Natural killer cell (primary cell): ENCODE measurements at places on chromosomes 2 and 18. TPM values are rescaled to one million over a fixed set of nuclear protein-coding genes. Genes with fewer than 3 reads are reported as not detected.

DNA sequence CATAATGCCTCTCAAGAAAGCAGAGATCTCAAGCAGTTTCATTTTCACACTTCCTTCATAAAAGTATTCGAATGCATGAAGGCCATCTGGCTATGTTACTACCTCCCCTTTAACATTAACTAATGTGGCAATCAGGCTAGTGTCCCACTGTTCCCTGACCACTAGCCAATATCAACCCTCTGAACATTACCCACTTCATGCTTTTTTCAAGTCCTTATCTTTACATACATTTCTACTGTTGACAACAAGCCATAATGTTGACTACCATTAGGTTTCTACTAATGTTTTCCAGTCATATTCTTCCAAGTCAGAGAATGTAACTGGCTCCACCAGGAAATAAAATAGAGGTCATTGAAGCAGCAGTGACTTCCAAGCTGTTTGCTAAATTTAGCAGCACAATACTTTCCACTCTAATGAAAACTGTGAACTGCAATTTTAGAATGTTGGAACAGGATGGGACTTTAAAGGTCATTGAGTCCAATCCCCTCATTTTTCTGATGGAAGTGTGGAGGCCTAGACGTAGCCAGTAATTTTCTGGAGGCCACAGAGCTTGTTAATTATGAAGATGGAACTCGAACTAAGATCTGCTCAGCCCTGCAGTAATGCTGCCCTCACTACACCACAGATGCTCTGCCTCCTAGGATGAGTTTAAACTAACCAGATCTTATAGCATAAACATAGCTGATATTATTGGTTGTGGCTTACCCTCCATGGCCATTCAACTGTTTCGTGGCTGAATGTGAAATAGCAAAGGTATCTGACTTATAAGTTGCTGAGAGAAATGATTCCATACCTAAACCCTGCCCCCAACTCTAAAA is 630 bp upstream of the PPP1R1C start:
- no peaks in the 10 kb centered on the region for H3K4me1 ChIP-seq
- DNase-seq, result no peak
- no peaks in the 10 kb centered on the region for H3K36me3 ChIP-seq
- H3K27me3 ChIP-seq, result no peaks in the 10 kb centered on the region
- no peak overlapping the region for H3K27ac ChIP-seq

GRCh38 chr2:71528749-71529148 is 75.4 kb downstream of the DYSF start:
- no peak for DNase-seq
- no peak overlapping the region for H3K4me3 ChIP-seq
- no peaks in the 10 kb centered on the region for H3K36me3 ChIP-seq
- no peaks in the 10 kb centered on the region for H3K4me1 ChIP-seq
- H3K27ac ChIP-seq, result no peak overlapping the region

The MSTN gene
- not detected for total RNA-seq

DNA sequence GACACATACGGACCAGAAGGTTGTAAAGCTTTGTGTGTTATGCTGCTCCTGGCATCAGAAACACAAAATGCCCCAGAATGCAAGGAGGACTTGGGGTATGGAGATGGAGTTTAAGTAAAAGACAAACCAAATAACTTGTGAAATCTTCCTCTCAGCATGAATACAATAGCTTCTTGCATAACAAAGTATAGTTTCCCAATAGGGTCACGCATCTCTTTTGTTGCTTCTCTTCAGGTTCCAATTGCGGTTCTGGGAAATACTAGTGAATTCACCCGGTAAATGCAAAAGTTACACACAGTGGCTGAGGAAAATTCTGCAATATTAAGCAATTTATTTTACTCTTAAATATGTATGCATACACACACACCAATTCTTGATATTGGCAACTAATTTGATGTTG is 339.2 kb upstream of the EPHA4 start:
- H3K4me1 ChIP-seq, result no peaks in the 10 kb centered on the region
- H3K27ac ChIP-seq, result no peak overlapping the region
- no peak for DNase-seq

The STPG4 gene
- total RNA-seq, result 0.21 TPM

- no peak for DNase-seq
- H3K27me3 ChIP-seq, result no peaks in the 10 kb centered on the region
- H3K27ac ChIP-seq, result no peak overlapping the region
- no peaks in the 10 kb centered on the region for H3K4me1 ChIP-seq
These were observed 177.7 kb upstream of the GULP1 start for GRCh38 chr2:188114014-188114413.

DNA sequence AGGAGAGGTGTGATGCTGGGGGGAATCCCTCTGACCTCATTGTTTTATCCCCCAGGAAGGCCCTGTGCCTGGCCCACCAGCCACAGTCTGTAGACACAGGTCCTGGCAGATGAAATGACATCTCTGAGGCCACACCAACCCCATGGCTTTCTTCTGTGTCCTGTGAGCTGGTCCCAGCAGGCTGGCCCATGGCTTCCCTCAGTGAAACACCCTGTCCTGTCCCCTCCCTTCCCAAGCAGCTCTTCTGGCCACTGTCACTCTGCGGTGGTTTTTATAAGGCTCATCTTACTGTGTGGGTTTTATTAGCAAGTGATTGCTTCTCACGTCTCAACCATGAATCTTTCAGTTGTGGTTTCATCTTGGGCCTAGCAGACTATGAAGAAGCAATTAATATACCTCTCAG is 102.8 kb upstream of the STPG4 start:
- no peak overlapping the region for H3K27ac ChIP-seq
- no peak overlapping the region for H3K4me3 ChIP-seq
- H3K4me1 ChIP-seq, result peaks cover 4% of the 10 kb centered on the region
- no peaks in the 10 kb centered on the region for H3K27me3 ChIP-seq

The RNU2-63P gene
- total RNA-seq, result 46.9 TPM

DNA sequence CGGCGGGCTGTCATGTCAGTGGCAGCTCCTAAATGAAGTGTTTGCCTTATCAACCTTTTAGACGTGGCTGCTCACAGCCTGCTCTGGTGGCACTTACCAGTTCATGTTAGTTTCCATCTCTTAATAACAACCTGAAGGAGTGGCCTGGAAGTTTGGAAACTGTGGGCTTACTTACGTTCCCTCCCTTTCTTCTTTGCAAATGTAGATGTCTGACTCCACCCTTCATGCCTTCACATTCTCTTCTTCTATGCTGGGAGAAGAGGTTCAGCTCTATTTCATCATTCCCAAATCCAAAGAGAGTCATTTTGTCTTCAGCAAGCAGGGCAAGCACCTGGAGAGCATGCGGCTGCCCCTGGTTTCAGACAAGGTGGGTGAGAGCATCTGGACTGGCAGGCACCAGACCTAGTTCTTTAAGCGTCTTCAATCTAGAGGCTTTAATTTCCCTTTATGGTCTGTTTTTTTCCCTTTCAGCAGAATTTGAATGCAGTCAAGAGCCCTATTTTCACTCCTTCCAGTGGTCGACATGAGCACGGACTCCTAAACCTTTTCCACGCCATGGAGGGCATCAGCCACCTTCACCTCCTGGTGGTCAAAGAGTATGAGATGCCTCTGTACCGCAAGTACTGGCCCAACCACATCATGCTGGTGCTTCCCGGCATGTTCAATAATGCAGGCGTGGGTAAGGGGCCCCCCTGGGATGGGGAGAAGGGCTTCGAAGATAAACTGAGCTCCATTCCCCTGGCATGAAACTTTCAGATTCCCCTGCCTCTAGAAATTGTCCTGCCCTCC is 92.4 kb downstream of the ESCO1 start:
- H3K36me3 ChIP-seq, result no peaks in the 10 kb centered on the region
- no peak overlapping the region for H3K27ac ChIP-seq
- no peaks in the 10 kb centered on the region for H3K4me1 ChIP-seq
- no peak overlapping the region for H3K4me3 ChIP-seq

- no peak for DNase-seq
- no peak overlapping the region for H3K4me3 ChIP-seq
- no peaks in the 10 kb centered on the region for H3K36me3 ChIP-seq
- no peaks in the 10 kb centered on the region for H3K27me3 ChIP-seq
- no peak overlapping the region for H3K27ac ChIP-seq
- H3K4me1 ChIP-seq, result no peaks in the 10 kb centered on the region
These were observed 146.0 kb upstream of the CYP26B1 start for GRCh38 chr2:72293620-72294019.

DNA sequence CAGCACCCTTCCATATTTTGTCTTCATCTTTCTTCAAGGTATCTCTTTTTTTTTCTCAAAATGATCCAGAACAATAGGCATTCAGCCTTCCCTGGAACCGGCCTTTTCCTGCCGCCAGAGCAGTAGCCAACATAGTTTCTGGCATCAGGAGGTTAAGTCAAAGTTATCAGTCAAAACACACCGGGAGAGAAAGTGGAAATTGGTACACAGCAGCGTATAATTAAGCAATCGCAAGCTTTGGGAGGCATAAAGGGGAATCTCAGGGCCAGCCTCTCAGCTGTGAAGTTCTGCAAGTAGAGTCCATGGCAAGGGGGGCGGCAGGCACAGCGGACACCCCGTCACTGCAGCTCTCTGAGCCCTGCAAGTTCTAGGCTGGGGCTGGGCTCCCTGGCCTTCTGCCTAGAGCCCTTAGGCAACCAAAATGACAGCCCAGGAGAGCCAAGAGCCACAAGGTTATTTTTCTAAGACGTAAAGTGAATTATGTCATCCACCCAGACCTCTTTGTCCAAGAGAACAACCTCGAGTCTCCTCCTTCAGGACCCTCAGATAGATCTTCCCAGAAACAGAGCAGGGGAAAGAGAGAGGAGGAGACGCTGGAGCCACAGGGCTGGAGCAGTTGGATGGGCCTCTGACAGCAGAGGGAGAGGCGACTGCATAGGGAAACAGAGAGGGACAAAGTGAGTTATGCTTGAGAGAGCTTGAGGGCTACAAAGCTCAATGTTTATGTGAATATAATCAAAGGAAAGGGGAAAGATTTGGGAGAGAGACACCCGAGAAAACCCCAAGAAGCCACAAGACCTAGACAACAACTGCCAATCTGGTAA is 114.7 kb downstream of the BCL2L11 start:
- H3K27ac ChIP-seq, result no peak overlapping the region
- H3K4me3 ChIP-seq, result no peak overlapping the region
- no peaks in the 10 kb centered on the region for H3K4me1 ChIP-seq
